ENCODE measurements at places on chromosomes 3 and 15.

DNA sequence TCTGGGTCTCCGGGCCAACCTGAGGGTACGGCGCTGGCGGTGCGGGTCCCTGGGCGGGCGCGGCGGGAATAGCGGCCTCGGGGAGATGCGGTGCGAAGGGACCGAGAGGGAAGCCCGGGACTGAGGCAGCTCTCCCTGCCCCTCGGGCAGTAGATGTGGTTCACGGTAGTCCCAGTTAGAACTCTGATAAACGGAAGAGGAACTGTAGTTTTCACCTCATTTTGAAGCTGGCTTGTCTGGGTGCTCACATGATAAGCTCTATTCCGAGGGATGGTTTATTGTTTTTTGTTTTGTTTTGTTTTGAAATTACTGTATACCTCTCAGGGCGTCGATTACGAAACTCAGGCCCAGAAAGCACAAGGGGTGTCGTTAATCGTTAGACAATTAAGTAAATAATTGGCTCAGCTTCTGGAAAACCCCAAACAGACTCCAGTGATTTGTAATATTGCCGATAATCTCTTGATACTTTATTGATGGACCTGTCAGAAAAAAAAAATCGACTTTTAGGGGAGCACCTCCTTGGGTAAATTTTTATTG, 413 bp downstream of the NUSAP1 start:
- peaks cover 16% of the 10 kb centered on the region for H3K36me3 ChIP-seq
- DNase-seq = no peak
- H3K4me1 ChIP-seq = peaks cover 43% of the 10 kb centered on the region
- H3K27me3 ChIP-seq = no peaks in the 10 kb centered on the region

- DNase-seq = no peak
- H3K36me3 ChIP-seq = no peaks in the 10 kb centered on the region
- H3K27me3 ChIP-seq = no peaks in the 10 kb centered on the region
- H3K4me3 ChIP-seq = no peak overlapping the region
- no peak overlapping the region for H3K27ac ChIP-seq
These were observed 22.4 kb downstream of the FNDC3B start for GRCh38 chr3:172061724-172062184.

GRCh38 chr15:69881766-69882165, 216.0 kb downstream of the TLE3 start:
- H3K27me3 ChIP-seq = peaks cover 6% of the 10 kb centered on the region
- H3K4me3 ChIP-seq = no peak overlapping the region
- DNase-seq = no peak
- no peak overlapping the region for H3K27ac ChIP-seq
- no peaks in the 10 kb centered on the region for H3K36me3 ChIP-seq

- no peaks in the 10 kb centered on the region for H3K27me3 ChIP-seq
- DNase-seq = no peak
- no peak overlapping the region for H3K27ac ChIP-seq
- H3K4me3 ChIP-seq = no peak overlapping the region
- no peaks in the 10 kb centered on the region for H3K36me3 ChIP-seq
These were observed 51.7 kb downstream of the PHLDB2 start for GRCh38 chr3:111910806-111911205.

DNA sequence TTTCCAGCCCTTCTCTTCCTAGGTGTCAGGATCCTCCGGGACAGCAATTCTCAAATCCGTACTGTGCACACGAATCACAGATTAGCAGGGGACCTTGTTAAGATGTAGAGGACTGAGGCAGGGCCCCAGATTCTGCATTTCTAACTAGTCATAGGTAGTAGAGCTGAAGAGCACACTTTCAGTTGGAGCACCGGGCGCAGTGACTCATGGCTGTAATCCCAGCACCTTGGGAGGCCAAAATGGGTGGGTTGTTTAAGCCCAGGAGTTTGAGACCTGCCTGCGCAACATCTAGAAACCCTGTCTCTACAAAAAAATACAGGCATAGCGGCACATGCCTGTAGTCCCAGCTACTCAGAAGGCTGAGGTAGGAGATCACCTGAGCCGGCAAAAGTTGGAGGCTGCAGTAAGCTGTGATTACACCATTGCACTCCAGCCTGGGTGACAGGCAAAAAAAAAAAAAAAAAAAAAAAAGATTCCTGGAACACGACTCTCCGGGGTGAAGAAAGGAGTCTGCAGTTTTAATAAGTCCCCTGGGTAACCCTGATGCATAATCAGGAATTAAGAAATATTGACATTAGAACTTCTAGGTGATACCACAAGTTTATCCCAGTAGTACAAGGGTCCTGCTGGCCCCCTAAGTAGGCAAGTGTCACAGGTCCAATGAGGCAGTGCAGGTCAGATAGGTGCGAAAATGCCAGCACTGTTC, 21.4 kb upstream of the IGDCC3 start:
- no peak overlapping the region for H3K27ac ChIP-seq
- DNase-seq = no peak
- no peaks in the 10 kb centered on the region for H3K36me3 ChIP-seq
- 0 out of 2 replicates have a peak, but pooled peaks cover 4% of the 10 kb centered on the region for H3K4me1 ChIP-seq
- no peak overlapping the region for H3K4me3 ChIP-seq

- no peak overlapping the region for H3K4me3 ChIP-seq
- H3K27me3 ChIP-seq = no peaks in the 10 kb centered on the region
- no peak overlapping the region for H3K27ac ChIP-seq
- H3K4me1 ChIP-seq = no peaks in the 10 kb centered on the region
- no peak for DNase-seq
- H3K36me3 ChIP-seq = no peaks in the 10 kb centered on the region
These were observed 4.1 kb downstream of the MINAR1 start for GRCh38 chr15:79436037-79436780.

DNA sequence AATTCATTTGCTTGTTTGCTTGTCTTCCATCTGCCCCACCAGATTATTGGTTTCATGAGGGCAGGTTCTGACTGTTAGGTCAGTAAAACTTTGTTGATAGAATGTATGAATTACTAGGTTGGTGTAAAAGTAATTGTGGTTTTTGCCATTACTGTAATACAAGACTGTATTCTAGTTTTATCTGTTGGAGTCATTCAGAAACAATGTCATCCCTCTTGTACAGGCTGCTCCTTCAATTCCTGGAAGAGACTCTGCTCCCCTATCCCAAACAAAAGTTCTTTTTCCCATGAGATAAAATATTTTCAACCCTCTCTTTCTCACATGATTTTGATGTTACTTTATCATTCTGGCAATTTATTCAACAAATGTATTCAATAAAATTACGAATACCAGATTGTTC, 115.0 kb downstream of the CHST2 start:
- H3K36me3 ChIP-seq = no peaks in the 10 kb centered on the region
- H3K27ac ChIP-seq = no peak overlapping the region
- peaks cover 20% of the 10 kb centered on the region for H3K4me1 ChIP-seq
- H3K27me3 ChIP-seq = no peaks in the 10 kb centered on the region
- no peak for DNase-seq

DNA sequence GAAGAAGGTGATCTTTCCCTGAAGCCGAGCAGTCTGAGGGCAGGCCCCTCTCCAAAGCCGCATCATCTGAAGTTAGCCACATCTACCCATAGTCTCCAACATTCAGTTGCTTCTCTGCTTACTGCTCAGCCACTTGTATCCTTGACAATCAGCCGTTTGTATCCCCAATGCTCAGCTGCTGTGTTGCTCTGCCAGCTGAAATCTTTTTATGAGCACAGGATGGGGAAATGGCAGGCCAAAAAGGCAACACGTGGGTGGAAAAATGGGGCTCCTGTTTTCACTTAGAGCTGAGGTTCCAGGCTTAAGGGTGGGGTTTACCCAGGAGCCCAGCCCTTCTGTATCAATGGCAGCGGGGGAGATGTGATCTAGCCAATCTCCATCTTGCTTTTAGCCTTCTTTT, 36.3 kb downstream of the METTL6 start:
- H3K27ac ChIP-seq = no peak overlapping the region
- H3K27me3 ChIP-seq = no peaks in the 10 kb centered on the region
- peaks cover 27% of the 10 kb centered on the region for H3K4me1 ChIP-seq
- DNase-seq = no peak
- H3K36me3 ChIP-seq = no peaks in the 10 kb centered on the region

- no peaks in the 10 kb centered on the region for H3K4me1 ChIP-seq
- no peak for DNase-seq
- no peaks in the 10 kb centered on the region for H3K27me3 ChIP-seq
- H3K27ac ChIP-seq = no peak overlapping the region
- H3K4me3 ChIP-seq = no peak overlapping the region
These were observed 123.9 kb upstream of the NR2E3 start for GRCh38 chr15:71686221-71687050.

- no peak overlapping the region for H3K27ac ChIP-seq
- no peaks in the 10 kb centered on the region for H3K36me3 ChIP-seq
- no peak for DNase-seq
- no peaks in the 10 kb centered on the region for H3K4me1 ChIP-seq
- no peak overlapping the region for H3K4me3 ChIP-seq
These were observed 30.2 kb downstream of the NPTN start for GRCh38 chr15:73602992-73603391.

DNA sequence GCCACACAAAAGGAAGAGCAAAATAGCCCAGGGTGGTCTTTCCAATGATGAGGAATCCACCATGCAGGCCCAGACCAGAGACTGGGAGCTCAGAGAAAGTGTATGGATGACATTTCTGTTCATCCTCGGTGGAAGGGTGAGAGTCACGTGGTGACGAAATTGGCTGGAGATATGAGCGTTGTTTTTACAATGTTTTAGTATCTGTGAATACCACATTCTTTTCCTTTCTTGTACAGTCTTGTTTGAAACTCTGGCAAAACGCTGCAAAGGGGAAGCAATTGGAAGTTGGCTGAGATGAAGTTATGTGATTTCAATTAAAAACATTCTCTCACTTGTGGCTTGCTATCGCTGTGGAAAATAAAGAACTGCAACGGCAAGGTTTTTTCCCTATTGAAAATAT, 137.5 kb downstream of the MAGI1 start:
- H3K27me3 ChIP-seq = no peaks in the 10 kb centered on the region
- DNase-seq = no peak
- H3K36me3 ChIP-seq = no peaks in the 10 kb centered on the region
- no peaks in the 10 kb centered on the region for H3K4me1 ChIP-seq
- no peak overlapping the region for H3K4me3 ChIP-seq

DNA sequence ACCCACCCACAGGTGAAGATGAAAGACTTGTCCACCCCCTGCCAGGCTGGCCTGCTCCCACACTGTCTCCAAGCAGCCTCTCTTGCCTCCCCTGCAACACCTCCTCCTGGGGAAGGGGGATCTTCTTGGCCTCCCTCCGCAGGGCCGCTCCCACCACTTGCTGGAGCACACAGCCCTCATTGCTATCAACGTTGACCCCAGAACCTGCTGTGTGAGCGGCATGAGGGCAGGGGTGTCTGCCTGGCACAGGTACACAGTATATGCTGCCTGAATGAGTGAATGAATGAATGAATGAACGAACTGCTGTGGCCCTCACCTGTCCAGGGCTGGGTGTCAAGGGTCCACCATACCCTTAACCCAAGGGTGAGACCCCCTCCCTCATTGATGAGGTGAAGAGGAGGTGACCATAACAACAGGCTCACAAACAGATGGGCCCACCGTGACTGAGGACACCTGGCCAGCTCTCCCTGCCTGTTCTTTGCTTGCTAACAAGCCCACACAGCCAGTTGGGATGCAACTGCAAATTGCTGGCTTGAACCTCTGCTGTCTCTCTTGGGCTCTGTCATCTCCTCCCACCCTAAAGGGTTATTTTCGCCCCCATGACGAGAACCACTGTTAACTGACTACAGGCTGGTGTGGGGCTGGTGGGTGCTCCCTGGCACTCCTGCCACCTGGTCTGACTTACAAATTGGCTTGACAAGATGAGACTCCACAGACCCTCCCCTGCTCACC, 22.5 kb downstream of the SLC41A3 start:
- no peak overlapping the region for H3K4me3 ChIP-seq
- no peaks in the 10 kb centered on the region for H3K36me3 ChIP-seq
- no peaks in the 10 kb centered on the region for H3K27me3 ChIP-seq
- peaks cover 8% of the 10 kb centered on the region for H3K4me1 ChIP-seq
- no peak overlapping the region for H3K27ac ChIP-seq

- no peak for DNase-seq
- no peaks in the 10 kb centered on the region for H3K36me3 ChIP-seq
- H3K4me3 ChIP-seq = no peak overlapping the region
- peaks cover 4% of the 10 kb centered on the region for H3K27me3 ChIP-seq
These were observed 2.6 kb downstream of the EIF5A2 start for GRCh38 chr3:170905862-170906261.

DNA sequence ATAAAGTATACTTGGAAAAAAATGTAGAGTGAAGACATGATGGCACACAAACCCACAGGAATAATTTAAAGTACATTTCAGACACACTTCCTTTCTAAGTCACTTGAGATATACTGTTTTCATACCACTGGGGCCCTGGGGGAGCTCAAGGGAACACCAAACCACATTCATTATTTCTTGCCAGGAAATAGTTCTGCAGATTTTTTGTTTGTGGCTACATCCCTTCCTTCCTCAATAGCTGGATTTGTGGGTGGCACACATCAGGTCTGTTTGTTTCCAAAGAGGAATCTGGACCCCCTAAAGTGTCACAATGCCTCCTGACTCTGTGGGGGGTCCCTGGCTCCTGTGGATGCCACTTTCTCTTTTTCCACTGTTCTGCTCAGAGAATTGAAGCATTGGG, 153.5 kb upstream of the COL8A1 start:
- no peaks in the 10 kb centered on the region for H3K27me3 ChIP-seq
- no peaks in the 10 kb centered on the region for H3K4me1 ChIP-seq
- no peak overlapping the region for H3K27ac ChIP-seq
- H3K4me3 ChIP-seq = no peak overlapping the region

- H3K27ac ChIP-seq = no peak overlapping the region
- H3K4me3 ChIP-seq = peak overlapping the region; percentile 15
- peak; percentile 41 for DNase-seq
- H3K27me3 ChIP-seq = peaks cover 11% of the 10 kb centered on the region
- H3K36me3 ChIP-seq = no peaks in the 10 kb centered on the region
- peaks cover 46% of the 10 kb centered on the region for H3K4me1 ChIP-seq
These were observed 2.1 kb downstream of the SEMA7A start for GRCh38 chr15:74431645-74432044.

All from DND-41 (cell line).